ENCODE measurements at places on chromosomes 16 and 17.

DNA sequence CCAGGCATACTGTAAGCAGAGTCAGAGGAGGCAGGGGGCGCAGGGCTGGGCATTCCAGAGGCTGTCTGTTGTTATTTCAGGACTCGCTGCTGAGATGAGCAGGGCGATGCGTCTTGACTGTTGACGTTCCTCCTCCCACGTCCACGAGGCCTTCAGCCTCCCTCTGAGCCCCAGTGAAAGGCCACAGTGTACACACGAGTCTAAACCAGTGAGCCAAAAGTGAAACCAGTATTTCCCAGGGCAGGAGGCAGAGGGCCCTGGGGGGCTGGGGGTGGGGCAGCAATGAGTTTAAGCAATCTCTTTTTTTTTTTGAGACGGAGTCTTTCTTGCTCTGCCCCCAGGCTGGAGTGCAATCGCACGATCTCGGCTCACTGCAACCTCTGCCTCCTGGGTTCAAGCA, 21.5 kb downstream of the SMTNL2 start:
- ATAC-seq, result no peak

- ATAC-seq, result no peak
Observed at GRCh38 chr17:34155947-34156346, 99.1 kb upstream of the CCL2 start.

DNA sequence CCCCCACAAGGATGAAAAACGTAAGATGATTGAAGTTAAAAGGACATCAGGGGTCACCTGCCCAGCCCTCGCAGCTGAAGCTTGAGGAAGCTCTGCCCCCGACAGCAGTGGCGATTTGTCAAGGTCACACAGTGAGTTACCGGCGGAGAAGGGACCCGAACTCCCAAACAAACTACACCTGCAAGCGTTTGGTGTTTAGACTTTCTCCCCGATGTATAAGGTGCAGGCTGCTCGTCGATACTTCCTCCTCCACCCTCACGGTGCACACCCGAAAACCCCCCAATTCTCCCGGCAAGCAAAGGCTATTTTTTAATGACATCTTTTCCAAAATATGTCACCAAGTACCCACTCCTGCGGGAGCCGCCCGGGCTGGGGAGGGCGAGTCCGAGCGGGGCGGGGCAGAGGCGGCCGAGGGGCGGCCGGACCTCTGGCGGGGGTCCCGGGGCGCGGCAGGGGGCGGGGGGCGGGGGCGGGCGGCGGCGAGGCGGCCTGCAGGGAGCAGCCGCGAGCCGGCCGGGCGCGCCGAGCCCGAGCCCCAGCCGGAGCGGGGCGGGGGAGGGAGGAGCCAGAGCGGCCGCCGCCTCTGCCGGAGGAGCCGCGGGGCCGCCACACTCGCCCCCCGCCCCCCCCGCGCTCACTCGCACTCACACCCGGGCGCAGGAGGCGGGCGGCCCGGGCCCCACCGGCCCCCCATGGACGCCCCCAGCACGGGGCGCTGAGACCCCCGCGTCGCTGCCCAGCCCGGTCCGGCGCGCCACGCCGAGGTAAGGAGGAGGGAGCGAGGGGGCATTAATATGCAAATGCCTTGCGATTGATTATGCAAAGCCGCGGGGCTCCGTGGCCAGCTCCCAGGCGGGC, at the start of gene THRA:
Gene THRA, plus strand, starts transcription at position 637 of the 858 bp plus-strand sequence. CDS start 11,524 bp downstream, outside the sequence.
- ATAC-seq, result peak; percentile 62

- peak; percentile 97 for ATAC-seq
Observed at GRCh38 chr17:4187076-4187475, 44.1 kb downstream of the CYB5D2 start.

- ATAC-seq, result no peak
Observed at GRCh38 chr17:64001091-64001579, 3.0 kb downstream of the PRR29 start.

DNA sequence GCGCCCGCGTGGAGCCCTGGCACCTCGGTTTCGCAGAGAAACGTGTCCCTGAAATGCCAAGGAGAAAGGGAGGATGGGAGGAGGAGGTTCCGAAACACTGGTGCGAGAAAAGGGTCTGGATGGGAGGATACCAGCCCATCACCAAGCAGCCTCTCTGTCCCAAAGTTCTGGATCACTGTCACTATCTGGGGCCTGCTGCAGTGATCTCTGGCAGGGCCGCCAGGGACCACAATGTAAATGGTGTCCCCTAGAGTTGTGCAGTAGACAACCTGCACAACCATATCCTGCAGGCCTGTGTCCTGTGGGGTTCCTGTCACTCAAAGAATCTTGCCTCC, 229.3 kb downstream of the C16orf78 start:
- no peak for ATAC-seq

DNA sequence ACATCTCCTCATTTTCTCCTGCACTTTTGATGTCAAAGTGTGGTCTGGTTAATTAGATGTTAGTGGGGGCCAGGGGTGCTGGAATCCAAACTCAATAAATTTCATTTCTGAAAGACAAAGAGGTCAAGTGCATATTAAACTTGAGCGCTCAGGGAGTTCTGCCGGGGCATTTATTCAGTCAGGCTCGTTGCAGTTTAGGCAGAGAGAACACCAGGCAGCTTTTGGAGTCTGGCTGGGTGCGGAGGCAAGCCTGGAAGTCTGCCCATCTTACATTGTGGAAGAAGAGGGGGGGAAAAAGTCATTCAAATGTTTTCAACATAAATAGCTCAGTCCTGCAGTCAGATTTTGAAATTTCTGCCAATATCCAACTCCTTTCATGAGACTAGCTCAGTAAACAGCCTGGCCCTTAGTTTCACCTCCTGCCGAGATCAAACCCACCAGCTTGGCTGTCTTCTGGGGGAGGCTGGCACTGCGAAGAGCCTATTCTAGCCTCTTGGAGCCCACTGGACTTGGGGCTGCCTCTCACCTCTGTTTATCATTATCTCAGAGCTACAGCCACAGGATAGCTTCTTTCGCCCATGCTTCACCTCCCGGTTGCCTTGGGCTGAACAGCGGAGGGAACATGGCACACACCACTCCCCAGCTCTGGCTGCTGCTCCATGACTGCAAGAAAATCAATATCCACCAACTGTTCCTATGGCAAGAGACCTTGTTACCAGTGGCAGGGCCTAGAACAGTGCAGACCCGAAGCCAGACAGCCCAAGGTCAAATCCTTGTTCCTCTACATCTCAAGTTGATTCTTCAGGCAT, 177.4 kb upstream of the CDH5 start:
- ATAC-seq, result no peak

- ATAC-seq, result peak; percentile 11
Observed at GRCh38 chr17:42562388-42563142, 617 bp downstream of the COASY start.

GRCh38 chr17:80882926-80883685, 108.5 kb upstream of the CHMP6 start:
- no peak for ATAC-seq

Data from esophagus mucosa (tissue), 1 donor.